ENCODE measurements at places on chromosomes 12 and 14.

DNA sequence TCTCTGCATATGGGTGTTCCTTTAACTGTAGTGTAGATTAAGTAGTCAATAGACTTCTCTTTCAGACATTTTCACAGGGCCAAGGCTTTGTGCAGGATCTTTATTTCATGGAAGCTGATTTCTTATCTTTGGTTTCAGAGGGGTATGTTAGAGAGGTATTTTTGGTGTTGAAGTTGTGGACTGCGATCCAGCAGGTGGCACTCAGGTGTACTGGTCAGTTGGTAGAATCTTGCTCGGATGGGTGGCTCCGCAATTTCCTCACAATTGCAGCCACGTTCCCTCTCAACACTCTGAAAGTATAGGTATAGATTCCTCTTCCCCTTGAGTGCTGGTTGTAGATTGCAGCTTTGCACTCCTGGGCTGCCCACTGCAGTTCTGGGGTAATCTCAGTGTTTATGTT, 44.3 kb downstream of the OSBPL8 start:
- DNase-seq = no peak

- DNase-seq = no peak
These were observed 194.4 kb upstream of the PPFIA2 start for GRCh38 chr12:81953541-81953940.

GRCh38 chr12:3493859-3494176, 2.8 kb downstream of the PRMT8 start:
- no peak for DNase-seq

DNA sequence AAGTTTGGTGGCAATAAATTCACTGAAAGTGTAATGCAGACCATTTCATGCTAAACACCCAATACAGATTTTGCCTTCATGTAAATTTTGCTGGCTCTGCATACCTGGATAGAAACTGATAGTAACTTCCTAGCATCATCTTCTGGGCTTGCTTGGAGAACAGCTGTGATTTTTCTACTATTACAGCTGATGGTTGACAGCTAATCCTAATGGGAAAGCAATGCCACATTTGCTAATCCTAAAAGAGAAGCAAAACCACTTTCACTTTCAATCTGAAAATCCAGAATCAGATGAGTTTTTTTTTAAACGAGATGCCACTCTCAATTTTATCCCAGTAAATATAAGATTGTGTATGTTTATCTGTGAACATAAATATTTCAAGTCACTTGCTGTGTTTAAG, 1035.9 kb downstream of the TRHDE start:
- no peak for DNase-seq

DNA sequence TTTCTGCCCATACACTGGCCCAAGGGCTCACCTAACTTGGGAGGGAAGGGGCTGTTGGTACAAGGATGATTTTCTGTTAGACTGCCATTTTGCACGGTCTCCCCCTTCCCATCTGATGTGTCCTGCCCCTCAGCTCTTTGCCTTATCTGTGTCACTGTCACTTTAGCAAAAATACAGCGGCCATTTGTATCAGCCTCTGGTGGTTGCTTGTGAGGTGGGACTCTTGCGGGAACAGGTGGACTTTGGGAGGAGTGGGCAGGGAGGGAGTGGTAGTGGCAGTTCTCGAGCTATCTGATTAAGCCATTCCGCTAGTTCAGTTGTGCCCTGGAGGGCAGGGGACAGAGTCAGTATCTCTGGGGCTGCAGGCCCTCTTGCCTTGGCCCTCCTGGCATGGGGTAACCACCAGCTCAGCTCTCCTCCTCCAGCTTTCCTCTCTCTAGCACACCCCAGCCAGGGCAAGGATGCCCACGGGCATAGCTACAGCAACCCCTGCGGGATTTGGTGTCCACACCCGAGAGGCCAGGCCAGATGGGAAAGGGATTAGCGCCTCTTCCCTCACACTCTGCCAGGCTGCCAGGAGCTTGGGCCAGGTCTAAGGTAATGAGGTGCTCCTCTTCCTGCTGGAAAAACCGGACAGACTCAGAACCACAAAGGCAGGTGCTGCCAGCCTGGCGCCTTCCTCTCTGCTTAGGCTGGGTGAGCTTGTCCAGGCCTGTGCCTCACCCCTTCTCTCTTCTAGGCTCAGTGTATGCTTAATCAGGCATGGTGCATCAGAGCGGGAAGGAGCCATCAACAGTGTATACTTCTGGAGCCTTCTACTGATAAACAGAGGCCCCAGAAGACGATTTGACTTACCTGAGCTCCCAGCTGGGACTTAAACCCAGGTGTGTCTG, 8.7 kb downstream of the SLC48A1 start:
- DNase-seq = no peak

DNA sequence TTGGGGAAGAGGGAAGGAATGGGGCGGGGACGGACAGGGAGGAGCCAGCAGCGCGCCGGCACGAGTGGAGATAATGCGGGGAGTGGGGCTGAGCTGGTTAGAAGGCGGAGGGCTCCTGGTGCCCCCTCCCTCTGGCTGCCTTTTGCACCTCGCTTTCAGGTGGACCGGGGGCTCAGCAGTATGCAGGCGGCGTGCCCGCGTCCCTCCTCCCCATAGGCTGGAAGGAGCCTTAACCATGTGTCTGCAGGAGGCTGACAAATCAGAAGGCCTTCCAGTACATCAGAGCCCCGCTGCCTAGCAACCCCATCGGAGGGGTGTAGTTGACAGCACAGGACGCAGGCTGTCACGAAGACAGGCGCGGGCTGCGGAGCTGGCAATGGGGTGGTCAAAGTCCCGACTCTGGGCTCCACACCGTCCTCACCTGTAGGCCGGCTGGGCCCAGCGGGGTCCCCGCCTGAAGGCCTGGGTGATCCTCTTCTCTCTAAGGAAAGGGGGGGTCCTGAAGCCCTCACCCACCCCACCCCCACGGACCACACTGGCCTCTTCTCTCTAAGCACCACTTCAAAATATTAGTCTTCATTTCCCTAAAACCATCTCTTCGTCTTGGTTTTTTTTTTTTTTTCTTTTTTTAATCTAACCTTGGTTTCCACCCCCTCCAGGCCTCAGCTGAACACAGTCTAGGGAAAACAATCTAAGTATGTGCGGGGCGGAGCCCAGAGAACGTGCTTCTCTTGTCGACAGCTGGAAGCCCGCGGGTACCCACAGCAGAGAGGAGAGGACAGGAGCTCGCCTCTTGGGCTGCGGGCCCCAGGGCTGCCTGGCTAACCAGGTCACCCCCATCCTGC, 44.5 kb downstream of the KDM2B start:
- peak; percentile 67 for DNase-seq

DNA sequence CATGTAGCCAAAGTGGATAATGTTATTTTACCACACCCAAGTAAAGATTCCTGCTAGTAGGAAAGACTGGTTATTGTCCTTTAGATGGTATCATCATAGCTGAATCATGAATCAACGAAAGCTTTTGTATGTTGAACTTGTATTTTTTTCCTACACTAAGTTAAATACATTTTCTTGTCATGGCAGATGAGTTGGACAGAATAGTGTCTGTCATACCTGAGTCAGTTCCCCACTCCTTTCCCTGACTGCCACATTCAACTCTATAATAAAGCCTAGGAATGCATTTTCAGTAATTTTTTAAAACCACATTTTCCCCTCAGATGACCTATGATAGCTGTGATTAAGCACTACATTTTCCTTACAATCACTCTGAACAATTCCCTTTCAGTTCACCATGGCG, 9.3 kb upstream of the PTHLH start:
- no peak for DNase-seq

GRCh38 chr12:64687816-64688215, 71.4 kb downstream of the GNS start:
- DNase-seq = no peak

- no peak for DNase-seq
These were observed 4.9 kb downstream of the VAMP1 start for GRCh38 chr12:6465467-6466183.

GRCh38 chr14:88078525-88078924, 73.6 kb downstream of the GPR65 start:
- no peak for DNase-seq

DNA sequence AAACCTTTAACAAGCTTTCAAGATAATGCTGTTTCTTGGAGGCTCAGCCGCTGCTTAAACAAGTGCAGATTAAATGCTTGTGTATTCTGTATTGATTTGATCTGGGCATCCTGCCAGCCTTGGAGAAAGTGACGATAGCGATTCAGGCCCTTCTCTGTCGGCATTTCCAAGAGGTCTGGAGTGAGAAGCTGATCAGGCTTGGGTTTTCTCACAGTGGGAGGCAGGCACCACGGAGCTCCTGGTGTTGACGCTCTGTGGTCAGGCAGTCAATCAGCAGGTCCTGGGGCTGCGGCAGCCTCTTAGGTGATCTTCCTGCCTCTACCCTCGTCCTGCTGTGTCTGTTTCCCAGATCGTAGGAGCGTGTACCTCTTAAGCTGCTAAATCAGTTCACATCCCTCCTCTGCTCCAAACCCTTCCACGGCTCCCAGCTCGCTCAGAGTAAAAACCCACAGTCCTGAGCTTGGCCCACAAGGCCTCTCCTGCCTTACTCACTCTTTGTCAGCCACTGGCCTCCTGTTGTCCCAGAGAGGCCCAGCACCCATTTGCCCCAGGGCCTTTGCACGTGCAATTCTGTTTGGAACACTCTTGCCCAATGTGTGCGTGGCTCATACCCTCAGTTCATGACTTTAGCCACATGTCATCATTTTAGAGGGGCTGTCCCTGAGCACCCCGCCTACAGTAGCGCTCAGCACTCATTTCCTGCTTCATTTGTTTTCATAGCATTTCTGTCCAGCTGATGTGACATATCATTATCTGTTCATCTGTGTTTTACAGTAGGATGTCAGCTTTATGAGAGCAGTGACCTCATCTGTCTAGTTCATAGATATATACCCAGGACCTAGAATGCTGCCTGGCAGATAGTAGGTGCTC, 155.4 kb downstream of the AACS start:
- no peak for DNase-seq

GRCh38 chr12:6574576-6575295, 6.6 kb upstream of the NOP2 start:
- no peak for DNase-seq

- no peak for DNase-seq
These were observed 18.8 kb upstream of the RAP1B start for GRCh38 chr12:68591734-68592418.

GRCh38 chr12:54958048-54958658, 26.4 kb downstream of the TESPA1 start:
- no peak for DNase-seq

DNA sequence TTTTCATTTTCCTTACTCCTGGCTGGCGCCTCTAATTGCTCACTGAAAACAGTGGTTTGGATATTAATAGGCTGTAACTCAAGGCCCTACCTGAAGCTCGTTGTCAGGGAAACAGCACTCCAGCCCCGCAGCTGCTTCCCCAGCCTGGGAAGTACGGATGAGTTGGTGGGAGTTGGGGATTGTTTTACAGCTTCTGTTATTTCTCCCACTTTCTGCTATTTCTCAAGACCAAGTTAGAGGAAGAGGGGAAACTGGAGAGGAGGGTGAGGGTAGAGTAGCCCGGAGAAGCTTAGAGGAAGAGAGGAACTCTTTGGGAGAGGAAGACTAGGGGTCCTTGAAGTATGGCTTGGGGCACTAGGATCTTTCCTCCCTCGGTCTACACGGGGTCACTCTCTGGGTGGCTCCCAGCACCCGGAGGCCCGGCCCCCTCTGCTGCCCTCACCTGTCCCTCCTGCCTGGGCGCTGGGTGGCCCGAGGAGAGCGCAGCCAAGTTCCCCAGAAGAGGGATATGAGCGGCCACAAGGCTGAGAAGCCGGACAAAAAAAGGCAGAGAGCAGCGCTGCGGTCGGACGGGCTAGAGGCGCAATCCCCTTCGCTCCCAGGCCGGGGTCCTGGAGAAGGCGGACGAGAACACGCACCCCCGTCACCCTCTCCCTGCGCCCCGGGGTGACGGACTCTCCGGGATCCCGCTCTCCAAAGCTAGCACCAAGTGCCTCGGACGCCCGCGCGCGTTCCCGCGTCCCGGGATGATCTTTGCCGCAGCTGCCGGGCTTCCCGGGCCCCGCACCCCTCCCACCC, 671 bp downstream of the SPTB start:
- DNase-seq = no peak

DNA sequence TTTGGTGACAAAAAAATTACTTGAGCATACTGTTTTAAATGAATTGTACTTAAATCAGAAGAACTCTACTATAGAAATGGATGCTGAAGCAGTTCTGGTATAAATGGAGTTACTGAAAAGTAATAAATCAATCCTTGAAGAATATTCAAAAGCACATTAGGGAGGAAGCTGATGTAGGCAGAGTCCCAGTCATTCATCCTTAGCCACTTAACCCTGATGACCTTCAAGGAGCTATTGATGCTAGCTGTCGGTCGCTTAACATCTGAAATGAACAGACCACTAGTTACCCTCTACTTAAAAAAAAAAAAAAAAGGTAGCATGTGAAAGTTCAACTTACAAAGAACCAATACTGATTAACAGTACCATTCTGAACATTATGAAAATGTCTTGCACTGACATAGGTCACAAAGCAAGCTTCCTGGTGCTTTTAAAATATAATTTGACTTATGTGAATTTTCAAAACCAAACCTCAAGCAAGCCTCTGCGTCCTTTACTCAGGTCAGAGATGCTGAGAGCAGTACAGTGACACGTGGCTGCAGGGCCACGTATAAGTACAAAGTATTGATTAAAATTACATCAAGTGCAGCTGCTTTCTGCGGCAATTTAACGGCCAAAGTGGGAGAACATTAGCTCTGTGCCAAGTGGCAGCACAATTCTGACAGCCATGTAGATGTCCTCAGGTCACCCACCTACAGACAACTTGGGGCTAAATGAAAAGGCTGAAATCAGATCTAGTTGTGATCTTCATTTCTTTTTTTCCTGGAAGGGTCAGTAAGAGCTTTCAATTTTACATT, 18.1 kb downstream of the PPM1H start:
- DNase-seq = no peak

- no peak for DNase-seq
These were observed 316.0 kb downstream of the RAD51B start for GRCh38 chr14:68135566-68135965.

GRCh38 chr12:124177951-124178316, 117.0 kb upstream of the RFLNA start:
- no peak for DNase-seq

DNA sequence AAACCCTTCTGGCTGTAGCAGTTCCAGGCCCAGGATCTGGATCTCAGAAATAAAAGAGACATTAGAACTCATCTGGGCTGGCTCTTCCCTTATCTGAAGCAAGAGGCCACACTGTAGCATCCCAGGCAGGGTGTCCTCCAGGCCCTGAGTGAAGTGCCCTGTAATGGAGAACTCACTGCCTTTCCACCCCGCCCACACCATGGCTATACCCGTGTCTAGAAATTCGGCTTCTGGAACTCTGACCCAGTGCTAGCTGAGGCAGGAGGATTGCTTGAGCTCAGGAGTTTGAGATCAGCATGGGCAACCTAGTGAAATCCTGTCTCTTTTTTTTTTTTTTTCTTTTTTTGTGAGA, 23.5 kb upstream of the PLEKHG3 start:
- no peak for DNase-seq

GRCh38 chr12:32768518-32768917, 12.8 kb upstream of the YARS2 start:
- DNase-seq = no peak

- DNase-seq = peak; percentile 59
These were observed 448.5 kb downstream of the TMEM121 start for GRCh38 chr14:105974902-105975301.

- DNase-seq = no peak
These were observed 169.8 kb downstream of the OTOGL start for GRCh38 chr12:80268924-80269749.

- no peak for DNase-seq
These were observed 13.3 kb downstream of the KCTD10 start for GRCh38 chr12:109463756-109464155.

Data from stimulated activated CD4-positive, alpha-beta T cell treated with anti-CD3 and anti-CD28 coated beads, Interleukin-4, amount 100 ng/mL, for 4 hours (primary cell).